ENCODE measurements at places on chromosomes 7 and 10. TPM values are rescaled to one million over a fixed set of nuclear protein-coding genes. Genes with fewer than 3 reads are reported as not detected.

GRCh38 chr7:74223711-74224510 is 14.1 kb downstream of the LAT2 start:
- DNase-seq: no peak

DNA sequence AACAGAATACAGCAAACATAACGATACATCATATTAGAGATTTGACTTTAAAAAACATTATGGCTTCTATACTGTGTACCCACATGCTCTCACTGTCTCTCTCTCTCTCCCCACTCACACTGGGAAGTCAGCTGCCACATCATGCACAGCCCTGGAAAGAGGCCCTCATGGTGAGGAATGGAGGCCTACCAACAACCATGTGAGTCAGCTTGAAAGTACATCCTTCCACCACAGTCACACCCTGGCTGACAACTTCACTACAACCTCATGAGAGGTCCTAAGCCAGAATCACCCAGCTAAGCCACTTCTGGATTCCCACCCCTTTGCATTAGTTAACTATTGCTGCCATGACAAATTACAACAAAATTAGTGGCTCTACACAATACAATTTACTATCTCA is 23.3 kb upstream of the GPR22 start:
- DNase-seq: no peak

Gene R3HCC1L
- polyA plus RNA-seq: 18.2 TPM

GRCh38 chr7:4906682-4907081 is 23.2 kb upstream of the RADIL start:
- DNase-seq: no peak

GRCh38 chr7:76294344-76295024 is 8.0 kb upstream of the HSPB1 start:
- DNase-seq: peak; percentile 92

DNA sequence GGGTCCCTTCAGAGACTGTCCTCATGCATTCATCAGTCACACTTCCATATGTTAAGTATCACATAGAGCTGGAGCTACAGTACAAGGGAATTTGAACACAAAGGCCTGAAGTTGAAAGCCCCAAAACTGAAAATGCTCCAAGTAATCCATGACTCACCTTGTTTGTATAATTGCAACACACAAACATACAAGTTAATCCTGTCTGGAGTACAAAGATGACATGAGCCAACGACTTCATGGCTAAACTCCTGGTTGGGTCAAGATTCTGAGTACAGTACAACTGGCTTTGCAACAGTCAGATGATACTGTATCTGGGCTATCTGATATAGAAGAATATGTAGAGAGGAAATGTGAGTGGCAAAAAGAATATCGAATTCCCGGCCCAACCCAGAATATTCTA is 73.1 kb upstream of the AASS start:
- no peak for DNase-seq

DNA sequence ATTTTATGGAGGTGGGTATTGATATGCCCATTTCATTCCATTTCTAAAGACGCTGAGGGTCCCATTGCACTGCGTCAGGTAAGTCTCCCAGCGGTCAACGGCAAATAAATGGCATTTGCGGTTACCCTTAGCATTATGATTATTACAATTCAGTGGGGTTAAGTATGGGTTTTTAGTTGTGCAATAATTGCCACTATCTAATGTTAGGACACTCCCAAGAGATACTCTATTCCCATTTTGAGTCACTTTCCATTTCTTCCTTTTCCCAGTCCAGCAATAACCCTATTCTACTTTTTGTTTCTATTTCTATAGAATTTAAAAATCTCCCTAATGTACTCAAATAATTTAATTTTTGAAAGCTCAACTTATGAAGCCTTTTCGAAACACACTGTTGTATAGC is 4.0 kb downstream of the SLC35B4 start:
- no peak for DNase-seq

- no peak for DNase-seq
Measured at GRCh38 chr10:132078746-132079345, 13.1 kb downstream of the JAKMIP3 start.

GRCh38 chr7:36946401-36946739 is 222.1 kb upstream of the AOAH start:
- DNase-seq: no peak

Gene SFTPD
- 0.42 TPM for polyA plus RNA-seq

GRCh38 chr7:11810043-11810625 is 21.9 kb downstream of the THSD7A start:
- DNase-seq: no peak

DNA sequence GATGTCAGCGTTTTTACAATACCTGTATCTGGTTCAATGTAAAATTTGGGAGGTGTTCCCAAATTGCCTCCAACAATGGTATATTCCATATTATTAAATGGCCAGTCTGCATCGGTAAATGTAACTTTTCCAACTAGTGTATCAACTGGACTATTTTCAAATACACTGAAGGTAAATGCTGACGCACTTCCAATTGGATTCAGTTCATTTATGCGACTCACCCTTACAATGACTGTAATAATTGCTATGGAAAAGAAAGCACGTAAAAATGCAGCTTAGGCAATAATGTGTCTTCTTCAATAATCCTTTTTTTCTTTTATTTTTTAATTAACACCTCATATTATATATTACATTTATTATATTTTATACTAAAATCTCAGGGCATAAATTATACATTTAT is 209.1 kb downstream of the HGF start:
- no peak for DNase-seq

DNA sequence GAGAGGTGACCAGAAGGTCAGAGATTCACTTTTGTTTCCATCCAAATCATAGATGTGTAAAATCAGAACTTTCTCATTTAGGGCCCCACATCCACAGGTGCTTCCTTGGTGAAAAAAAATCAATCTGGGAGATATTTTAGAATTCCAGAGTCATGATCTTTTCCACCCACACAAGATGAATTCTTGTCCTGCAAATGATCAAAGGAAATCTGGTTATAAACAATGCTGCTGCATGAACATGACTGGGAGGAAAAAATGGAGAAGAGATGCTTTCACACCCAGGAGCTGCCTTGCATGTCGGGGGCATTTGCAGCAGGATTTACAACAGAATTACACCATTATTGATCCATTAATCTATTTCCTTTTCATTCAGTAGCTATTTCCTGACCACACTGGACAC is 106.5 kb upstream of the TMEM72 start:
- DNase-seq: no peak

Gene HMX2
- polyA plus RNA-seq: 1.1 TPM

DNA sequence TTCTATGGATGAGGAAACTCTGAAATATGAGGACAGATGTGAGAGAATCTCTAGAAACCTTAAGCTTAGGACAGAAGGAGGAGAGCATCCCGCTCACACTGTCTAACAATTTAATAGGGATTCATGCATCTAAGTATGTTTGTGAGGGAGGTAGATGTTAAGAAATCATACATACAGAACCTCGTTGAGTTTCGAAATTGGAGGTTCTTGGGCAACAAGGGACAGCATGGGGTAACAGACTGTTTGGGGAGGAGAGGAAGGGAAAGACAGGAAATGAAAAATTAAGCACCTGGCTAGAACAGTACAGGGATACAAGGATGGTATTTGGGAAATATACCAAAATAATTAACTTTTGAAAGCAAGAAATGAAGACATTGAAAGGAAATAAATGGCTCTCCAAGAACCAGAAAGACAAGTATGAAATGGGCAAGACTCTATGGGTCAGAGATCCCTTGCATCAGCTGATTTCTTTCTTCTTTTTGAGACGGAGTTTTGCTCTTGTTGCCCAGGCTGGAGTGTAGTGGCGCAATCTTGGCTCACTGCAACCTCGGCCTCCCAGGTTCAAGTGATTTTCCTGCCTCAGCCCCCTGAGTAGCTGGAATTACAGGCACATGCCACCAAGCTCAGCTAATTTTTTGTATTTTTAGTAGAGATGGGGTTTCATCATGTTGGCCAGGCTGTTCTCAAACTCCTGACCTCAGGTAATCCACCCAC is 207.9 kb downstream of the CTNNA3 start:
- DNase-seq: no peak

DNA sequence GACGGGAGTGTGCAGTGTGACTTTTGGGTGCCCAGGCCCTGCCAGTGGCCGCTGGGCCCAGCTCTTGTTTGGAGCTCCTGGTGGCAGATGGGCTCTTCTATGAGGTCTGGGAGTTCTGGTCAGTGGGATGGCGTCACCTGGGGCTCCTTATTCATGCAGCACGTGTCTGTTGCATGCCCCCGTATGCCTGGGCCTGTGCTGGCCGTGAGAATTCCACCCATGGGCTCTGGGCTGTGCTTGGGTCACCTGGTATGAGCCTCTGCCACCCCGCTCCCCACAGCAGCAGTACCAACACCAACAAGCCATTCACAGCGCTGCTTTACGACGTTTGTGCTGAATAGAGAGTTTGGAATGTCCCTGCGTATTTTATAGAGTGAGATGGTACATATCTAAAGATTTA is 27.1 kb downstream of the INPP5A start:
- DNase-seq: no peak

GRCh38 chr7:110720626-110721025 is 370.3 kb upstream of the LRRN3 start:
- DNase-seq: no peak

Gene WIPF3
- polyA plus RNA-seq: 21.9 TPM

DNA sequence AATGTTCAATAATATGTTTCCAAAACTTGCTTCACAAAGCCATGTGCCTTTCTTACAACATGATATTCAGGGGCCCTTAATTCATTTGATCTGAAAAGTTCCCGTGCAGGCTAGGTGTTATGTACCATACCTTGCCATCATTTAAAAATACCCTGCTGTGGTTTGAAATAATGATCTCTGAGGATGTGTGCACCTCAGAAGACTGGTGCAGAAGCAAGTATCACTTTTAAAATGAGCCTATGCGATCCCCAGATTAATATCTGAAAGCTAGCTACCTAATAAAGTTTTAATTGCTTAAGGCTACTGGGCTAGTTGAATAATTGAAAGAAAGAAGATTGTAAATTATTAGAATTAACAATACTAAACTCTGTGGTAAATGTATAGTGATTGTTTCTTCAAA is 262.4 kb downstream of the CDK14 start:
- no peak for DNase-seq

Gene RARRES2
- 58.2 TPM for polyA plus RNA-seq

Gene MYH16
- 0.01 TPM for polyA plus RNA-seq

Gene GNAT3
- 0.57 TPM for polyA plus RNA-seq

Gene IGF2BP3
- polyA plus RNA-seq: 61.6 TPM

- no peak for DNase-seq
Measured at GRCh38 chr10:113498997-113499396, 53.9 kb upstream of the HABP2 start.

DNA sequence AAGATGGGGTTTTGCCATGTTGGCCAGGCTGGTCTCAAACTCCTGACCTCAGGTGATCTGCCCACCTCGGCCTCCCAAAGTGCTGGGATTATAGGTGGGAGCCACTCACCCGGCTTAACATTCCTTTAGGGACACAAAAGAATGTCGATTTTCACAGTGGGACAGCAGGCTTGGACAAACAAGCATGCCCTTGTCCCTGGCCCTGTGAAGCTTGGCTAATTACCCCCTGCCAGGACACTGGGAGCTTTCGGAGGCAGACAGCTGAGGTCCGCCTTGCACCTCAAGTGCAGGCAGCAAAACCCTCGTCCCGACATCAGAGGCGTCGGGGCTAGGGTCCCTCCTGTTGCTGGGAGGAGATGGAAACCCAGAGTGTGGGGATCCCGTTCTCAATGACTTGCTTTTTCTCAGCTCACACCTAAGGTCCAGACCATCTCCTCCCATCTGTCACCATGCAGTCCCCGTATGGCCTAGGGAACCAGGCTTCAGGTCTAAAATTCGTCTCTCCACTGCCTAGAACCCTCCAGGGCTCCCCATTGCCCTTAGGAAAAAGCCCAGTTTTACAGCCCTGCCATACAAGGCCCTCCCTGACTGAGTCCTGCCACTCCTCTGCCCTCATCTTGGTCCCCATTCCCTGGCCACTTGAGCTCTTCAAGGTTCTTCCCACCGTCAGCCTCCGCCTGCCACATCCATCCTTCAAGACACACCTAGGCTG is 6.3 kb upstream of the CLIP2 start:
- no peak for DNase-seq

Gene PTN
- 98.3 TPM for polyA plus RNA-seq

- DNase-seq: no peak
Measured at GRCh38 chr7:17559388-17559787, 260.9 kb downstream of the AHR start.

GRCh38 chr10:13528875-13529713 is at the start of gene BEND7:
Gene BEND7 (minus strand): TSS chr10:13529014. CDS start chr10:13528533, 481 bp downstream.
- DNase-seq: no peak

DNA sequence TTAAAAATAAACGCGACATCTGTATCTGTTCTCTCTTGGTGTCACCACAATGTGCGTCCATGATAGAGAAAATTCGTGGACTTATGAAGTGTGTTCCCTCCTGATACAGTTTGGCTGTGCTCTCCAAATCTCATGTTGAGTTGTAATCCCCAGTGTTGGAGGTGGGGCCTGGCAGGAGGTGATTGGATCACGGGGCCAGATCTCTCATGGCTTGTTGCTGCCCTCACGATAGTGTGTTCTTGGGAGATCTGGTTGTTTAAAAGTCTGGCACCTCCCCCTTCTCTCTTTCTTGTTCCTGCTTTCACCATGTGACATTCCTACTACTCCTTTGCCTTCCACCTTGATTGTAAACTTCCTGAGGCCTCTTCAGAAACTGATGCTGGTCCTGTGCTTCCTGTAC is 229.4 kb upstream of the MYO3A start:
- DNase-seq: no peak

DNA sequence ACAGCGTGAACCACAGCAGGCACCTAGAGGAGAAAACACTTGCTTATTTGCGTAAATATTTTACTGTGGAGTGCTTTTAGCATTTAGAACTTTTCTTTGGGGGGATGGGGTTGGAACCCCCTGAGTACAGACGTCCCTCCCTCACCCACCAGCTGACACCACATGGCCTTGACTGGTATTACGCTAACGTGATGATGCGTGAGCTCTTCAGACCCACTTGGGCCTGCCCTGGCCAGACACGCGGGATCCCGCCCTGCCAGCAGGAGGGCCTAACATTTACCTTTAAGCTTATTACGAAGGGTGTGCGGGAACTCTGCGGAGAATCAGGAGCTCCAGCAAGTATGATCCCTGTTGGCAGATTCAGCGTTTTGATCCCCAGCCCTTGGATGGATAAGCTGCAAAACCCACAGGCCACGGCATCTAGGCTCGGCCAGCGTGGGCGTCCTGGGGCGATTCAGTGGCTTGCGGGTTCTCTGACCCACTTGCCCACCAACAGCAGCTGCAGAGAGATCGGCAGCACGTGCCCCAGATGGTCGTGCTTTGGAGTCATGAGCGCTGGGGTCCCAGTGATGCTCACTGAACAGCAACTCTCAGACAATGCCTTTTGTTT is 545.5 kb upstream of the FOXK1 start:
- no peak for DNase-seq

Gene HKDC1
- polyA plus RNA-seq: 91.5 TPM

DNA sequence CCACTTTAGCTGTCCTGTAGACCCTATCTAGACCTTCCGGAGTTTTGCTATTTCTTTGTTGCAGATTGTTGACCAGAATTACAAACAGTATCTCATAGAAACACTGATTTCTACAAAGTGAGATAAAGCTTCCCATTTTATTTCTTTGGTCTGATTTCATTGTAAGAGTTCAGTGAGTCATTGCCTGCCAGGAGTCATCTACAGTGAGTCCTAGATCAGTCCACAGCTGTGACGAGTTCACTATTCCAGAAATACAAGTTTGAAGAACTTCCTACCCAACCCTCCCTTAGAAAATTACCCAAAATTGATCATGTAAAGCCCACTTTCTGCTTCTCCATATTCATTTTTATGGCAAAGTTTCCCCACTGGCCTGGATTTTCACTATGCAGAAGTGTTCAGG is 905.5 kb downstream of the CNTNAP2 start:
- DNase-seq: no peak

Gene CLDN4
- 395 TPM for polyA plus RNA-seq

GRCh38 chr10:30378201-30378995 is 29.3 kb upstream of the MTPAP start:
- no peak for DNase-seq

All from large intestine (tissue), 12 donors.